ENCODE measurements at places on chromosomes 5 and 9.

GRCh38 chr5:81855591-81855990 is 104.7 kb upstream of the SSBP2 start:
- DNase-seq = no peak

DNA sequence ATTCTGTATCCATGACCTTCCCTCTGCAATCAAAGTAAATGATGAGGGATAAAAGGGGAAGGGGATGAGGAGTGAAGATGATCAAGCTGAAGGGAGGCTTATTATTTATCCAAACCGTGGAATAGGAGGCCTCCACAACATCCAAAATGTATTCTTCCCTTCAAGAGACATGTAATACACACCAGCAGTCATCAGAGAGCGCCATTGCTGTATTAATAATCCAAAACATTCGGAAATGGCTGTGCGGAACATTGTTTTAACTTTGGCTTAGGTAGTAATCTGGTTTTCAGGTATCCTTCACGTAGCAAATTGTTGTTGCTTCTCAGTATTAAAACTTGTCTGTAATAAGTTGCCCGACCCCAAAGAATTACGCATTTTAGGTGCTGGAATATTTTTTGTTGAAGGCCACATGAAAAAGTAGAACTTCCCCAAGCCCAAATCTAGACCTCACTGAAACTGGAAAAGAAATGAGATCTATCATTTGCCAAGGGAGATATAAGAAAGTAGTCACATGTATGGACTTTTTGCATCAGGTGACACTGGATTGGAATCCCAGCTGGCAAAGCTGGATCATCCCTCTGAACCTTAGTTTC is 2.6 kb upstream of the BOD1 start:
- no peak for DNase-seq

- DNase-seq = peak; percentile 25
Measured at GRCh38 chr5:133841831-133842750, 126.3 kb downstream of the C5orf15 start.

DNA sequence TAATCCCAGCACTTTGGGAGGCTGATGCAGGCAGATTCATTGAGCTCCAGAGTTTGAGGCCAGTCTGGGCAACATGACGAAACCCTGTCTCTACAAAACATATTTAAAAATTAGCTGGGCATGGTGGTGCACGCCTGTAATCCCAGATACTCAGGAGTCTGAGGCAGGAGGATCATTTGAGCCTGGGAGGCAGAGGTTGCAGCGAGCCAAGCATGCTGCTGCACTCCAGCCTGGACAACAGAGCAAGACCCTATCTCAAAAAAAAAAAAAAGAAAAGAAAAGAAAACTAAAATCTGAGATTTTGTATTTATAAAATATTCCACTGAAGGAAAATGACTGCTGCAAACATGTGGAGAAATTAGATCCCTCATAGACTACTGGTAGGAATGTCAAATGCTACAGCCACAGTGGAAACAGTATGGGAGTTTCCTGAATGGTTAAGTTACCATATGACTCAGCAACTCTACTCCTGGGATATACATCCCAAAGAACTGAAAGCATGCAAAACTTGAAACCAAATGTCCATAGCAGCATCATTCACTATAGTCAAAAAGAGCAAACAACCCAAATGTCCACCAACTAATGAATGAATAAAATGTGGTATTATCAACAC is 106.1 kb downstream of the UBAP2 start:
- no peak for DNase-seq

- no peak for DNase-seq
Measured at GRCh38 chr5:12204761-12205160, 300.5 kb upstream of the CTNND2 start.

DNA sequence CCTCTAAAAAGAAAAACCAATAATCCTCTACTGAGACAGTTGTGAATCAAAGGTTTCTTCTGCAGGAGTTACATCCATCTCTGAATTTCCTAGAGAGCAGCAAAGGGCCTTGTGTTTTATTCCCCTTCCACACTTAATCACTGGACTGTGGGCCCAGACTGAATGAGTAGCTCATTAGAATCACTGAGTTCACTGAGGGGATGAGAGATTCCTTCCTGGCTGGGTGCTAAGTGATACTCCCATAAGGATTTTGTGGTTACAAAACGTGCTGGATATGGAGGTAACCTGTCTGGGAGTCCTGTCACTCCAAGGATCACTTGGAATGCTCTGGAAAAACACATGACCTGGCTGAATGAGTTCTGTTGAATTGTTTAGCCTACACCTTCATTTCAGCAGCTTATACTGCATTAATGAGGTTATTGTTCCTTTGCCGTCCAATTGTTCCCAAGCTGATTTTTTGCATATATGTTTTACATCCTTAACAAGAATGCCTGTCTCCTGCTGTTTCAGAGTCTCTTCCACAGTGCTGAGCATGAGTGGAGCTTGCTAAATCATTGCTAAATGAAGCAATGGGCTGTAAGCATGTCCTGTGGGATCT is 82.9 kb downstream of the MEF2C start:
- DNase-seq = no peak

DNA sequence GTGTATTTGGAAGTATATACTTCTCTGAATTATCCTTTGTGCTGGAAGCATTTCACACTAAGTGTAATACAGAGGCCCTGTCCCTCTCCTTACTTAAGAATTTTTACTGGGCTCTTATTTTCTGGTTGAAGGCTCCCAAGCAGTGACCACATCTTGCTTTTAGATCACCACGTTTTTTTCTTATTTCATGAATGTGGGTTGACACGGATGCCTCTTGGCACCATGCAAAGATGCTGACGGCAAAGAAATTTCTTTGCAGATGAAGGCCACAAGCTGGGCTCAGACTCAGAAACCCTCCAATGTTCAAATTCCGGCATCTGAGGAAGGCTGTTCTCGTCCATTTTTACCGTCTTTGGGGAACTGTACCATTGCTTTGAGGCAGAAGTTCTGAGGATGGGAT is 168.5 kb downstream of the HMHB1 start:
- no peak for DNase-seq

DNA sequence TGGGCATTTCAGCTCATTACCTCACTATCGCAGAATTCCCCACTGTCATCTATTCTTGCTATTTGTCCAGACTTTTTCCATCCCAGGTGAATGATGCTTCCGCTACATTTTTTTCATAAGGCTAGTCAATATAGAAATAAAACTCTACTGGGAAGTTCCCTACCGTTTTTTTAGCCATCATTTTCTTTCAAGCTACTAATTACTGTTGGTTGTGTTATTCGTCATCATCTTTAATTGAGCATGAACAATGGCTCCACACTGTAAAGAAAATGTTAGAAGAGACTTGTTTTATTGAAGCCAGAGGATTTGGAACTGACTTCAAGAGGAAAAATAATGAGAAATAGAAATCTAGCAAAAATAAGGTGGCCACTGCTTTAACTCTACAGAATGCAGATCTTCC is 265.0 kb downstream of the ZNF608 start:
- DNase-seq = no peak

DNA sequence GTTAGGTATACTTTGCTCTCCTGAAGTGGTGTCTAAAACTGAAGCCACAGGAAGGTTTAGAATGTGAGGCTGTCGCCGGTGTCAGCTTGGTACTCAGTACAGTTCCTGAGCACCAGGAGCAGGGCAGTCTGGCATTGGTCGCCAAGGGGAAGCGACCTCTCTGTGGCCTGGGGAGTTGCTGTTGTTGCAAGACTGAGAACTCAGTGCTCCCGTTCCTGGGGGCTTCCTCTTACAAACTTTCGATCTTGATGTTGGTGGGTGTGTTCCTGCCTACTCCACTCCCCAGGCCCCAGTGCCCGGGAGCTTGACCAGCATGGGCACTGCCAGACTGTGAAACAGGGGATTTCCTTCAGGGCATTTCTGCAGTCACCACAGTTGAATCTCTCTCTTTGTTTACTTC is 52.4 kb upstream of the PPARGC1B start:
- peak; percentile 25 for DNase-seq

GRCh38 chr9:106467113-106467864 is 395.7 kb upstream of the ZNF462 start:
- no peak for DNase-seq

DNA sequence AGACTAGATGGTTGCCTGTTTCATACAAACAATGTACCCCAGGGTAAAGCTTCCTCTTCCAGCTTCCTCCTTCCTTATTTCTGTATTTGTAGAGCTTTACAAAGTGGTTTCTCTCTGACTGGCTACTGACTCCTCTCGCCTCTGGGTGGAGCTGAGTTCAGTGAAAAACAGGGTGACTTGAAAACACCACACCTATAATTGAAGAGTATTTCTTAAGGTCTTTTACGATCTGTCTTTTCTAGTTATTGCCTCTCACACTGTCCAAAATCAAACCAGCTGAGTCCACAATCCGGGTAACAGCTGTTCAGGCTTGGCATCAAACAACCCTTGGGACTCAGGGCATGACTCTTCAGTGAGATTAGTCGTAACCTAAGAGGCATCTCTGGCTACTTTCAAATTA is 200.4 kb downstream of the ARRDC3 start:
- no peak for DNase-seq

DNA sequence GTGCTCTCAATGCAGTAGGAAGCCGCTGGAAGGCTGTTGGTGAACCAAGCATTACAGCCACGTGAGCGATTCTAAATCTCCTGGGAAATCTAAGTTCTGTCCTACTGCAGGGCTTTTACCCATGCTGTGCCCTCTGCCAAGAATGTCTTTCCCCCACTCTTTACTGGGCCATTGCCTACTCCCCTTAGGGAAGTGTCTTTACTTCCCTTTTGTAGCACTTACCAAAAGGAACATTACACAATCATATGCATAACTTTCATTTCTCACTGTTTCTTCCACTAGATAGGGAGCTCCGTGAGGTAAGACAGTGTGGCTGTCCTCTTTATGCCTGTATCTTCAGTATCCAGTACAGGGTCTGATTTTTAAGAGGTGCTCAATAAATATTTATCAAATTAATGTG is 241.7 kb upstream of the NR4A3 start:
- DNase-seq = no peak

DNA sequence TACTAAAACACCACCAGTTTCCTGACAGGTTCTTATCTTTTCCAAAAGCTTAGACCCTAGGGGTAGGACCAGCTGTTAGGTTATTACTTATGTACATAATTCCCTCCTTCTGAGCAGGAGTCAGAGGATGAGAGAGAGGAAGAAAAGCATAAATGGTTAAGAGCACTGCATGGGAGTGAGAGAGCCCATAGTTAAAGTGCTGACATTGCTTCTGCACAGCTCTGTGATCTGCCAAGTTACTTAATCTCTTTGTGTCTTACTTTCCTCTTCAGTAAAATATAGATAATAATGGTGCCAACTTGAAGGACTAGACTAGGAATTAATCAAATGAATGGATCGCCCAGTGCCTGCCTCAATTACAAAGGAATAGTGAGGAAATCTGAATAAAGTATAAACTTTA is 66.4 kb downstream of the NRG2 start:
- no peak for DNase-seq

DNA sequence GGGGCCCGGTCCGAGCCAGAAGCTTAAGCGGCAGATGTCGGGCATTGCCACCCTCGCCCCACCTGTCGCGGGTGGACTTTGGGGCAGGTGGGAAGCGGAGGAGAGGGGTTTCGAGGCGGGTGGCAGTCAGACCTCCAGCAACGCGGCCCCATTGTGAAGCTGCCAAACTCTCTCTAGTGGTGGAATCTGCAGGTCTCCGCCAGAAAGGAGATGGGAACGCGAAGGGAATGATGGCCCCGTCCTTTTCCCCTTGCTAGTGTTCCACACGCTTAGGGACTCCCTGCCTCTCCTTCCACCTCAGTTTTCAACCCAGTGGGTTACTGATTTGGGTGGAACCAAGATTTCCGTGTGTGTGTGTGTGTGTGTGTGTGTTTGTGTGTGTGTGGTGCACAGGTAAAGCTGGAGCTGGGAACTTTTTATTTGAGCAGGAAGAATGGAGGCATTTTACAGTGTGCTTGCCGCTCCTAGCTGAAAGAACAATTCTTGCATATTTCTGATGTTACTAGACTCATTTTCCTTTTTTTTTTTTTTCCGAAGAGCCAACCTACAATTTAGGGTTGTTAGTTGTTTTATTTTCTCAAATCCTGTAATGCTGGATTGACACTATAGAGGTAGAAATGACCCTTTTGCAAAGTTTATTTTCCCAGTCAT is 1.3 kb downstream of the MACIR start:
- DNase-seq = peak; percentile 60

- DNase-seq = no peak
Measured at GRCh38 chr9:135896205-135896604, 11.1 kb downstream of the CAMSAP1 start.

DNA sequence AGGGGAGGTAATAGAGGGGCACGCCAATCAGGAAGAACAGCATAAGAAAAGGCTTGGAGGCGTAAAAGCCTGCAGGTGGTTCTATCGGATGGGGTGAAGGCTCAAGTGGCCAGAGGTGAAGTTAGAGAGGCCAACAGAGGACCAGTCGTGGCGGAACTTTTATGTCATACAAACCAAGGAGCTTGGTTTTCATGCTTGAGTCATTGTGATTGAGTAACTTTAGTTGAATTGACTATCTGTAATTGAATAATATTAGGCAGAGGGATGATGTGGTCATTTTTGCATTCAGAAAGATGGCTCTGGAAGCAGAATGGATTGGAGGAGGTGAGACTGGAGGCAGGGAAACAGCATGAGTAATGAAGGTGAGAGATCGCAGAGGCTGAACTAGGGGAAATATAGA is 7.2 kb upstream of the SPINK4 start:
- DNase-seq = no peak

DNA sequence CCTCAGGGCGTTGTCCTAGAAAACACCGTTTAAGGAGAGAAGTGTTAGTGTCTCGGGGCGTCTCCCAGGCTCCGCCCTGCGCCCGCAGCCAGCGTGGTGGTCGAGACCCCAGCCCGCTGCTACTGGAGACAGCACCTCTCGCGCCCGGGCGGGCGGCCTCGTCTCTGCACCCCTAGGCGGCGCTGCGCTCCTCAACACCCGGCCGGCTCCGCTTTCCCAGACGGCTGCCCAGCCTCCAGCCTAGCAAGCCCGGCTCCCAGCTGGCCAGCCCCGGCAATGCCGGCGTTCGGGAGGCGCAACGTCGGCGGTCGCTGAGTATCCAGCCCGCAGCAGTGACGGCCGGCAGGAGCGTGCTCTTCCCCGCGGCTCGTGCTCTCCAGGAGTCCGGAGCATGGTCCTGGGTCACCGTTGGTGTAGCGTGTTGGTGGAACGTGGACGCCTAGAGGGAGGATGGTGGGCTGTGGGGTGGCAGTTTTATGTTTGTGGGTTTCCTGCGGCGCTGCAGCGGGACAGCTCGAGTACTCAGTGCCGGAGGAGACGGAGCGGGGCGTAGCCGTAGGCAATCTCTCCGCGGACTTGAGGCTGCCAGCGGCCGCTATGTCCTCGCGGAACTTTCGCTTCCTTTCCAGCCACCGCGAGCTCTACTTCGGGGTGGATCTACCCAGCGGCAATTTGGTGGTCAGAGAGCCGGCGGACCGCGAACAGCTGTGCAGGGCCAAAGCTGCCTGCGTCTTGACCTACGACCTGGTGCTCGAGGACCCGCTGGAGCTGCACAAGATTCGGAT is 536 bp downstream of the PCDHAC1 start:
- peak; percentile 87 for DNase-seq

- peak; percentile 1 for DNase-seq
Measured at GRCh38 chr5:40150896-40151295, 528.8 kb upstream of the PTGER4 start.

DNA sequence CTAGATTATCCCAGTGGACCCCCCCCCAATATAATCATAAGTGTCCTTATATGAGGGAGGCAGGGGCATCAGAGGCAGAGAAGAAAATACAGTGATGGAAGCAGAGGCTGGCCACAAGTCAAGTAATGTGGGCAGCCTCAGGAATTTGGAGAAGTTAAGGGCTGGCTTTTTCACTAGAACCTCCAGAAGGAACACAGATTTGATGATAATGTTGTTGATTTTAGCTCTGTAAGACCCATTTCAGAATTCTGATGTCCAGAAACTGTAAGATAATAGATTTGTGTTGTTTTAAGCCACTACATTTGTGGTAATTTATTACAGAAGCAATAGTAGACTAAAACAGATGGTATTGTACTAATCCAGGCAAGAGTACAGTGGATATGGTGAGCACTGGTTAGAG is 36.3 kb upstream of the LRRTM2 start:
- no peak for DNase-seq

Data from head of caudate nucleus (tissue), 42 donors.